ENCODE measurements at places on chromosomes 3 and 15.

GRCh38 chr3:64539451-64540196, 148.2 kb downstream of the ADAMTS9 start:
- no peak for DNase-seq

DNA sequence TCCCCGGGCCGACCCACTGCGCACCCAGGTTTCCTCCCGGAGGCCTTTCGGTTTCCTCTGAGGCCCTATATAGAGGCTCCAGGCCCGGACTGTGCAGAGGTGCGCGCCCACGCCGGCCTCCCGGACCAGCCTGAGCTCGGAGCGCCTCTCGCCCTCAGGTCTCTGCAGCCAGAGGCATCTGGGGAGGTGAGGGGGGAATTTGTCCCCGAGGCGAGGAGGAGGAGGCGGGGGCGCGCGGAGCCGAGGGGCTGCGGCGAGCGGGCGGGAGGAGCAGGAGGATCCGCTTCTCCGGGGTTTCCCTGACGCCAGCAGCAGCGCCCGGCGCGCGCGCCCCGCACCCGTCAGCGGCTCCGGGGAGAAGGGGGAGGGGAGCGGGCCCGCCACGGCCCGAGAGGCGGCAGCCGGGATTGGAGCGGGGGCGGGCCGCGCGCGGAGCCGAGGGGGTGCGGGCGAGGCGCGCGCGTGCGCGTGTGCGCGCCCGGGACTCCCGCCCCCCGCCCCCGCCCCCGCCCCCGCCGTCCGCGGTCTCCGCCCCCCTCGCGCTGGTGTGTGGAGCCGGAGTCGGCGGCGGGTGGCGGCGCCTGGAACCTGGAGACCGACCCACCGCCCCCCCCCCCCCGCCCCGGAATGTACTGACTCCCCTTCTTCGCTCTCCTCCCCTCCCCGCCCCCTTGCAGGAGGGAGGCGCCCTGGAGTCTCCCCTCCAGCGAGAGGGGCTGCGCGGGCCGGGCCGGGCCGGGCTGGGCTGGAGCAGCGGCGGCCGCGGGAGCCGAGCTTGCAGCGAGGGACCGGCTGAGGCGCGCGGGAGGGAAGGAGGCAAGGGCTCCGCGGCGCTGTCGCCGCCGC, at the start of gene NEO1:
NEO1 (plus strand) TSS at position 657 of the 846 bp plus-strand sequence. CDS start 213 bp downstream, outside the sequence.
- peak; percentile 54 for DNase-seq

DNA sequence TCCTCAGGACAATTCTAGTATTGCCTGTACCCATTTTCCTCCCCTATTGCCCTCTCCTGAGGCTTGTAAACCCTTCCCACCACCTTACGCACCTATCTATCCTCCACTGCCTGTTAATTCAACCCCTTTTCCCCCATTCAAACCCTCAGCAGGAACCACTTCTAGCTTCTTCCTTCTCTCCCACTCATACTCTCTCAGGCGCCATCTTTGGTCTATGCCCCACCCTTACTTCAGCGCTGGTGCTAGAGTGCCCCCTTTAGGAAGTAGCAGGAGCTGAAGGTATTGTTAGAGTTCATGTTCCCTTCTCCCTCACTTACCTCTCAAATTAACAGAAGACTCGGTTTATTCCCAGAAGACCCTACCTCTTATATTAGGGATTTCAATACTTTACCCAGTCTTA, 121.8 kb upstream of the NLGN1 start:
- no peak for DNase-seq

DNA sequence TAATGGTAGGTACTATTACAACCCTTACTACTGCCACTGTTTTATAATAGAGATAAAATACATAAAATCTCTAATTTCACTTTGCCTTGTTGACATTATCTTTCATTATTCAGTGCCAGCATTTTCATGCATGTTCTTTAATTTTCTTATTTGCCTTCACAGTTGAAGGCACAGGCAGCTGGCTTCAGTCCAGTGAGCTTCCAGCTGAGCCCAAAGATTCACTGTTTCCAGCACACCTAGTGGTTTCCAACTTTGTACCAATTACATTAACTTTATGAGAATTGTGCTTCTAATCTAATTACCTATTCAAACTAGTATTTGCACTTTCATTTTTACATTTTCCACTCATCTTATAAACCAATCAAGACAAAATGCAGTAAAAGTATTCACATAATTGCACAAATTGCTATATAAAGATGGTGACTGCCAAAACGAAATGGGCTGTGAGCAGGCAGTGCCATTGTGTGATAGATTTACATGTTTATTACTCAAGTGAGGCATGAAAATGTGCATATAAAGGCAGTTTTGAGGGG, 228.3 kb downstream of the MFSD1 start:
- DNase-seq = no peak

Measured in HS-27A (cell line).